ENCODE measurements at places on chromosomes 16 and 17. TPM values are rescaled to one million over a fixed set of nuclear protein-coding genes. Genes with fewer than 3 reads are reported as not detected.
A peak's percentile ranks its signal among the peaks of the same experiment; 100 is the strongest.

GRCh38 chr16:85393674-85394451 is 219.3 kb upstream of the GSE1 start:
- DNase-seq, result peak; percentile 44

- peak; percentile 99 for DNase-seq
Observed at GRCh38 chr16:14632693-14633569, at the start of gene BFAR. Gene BFAR (plus strand): TSS chr16:14632951. CDS start chr16:14644347, 11,396 bp downstream.

DNA sequence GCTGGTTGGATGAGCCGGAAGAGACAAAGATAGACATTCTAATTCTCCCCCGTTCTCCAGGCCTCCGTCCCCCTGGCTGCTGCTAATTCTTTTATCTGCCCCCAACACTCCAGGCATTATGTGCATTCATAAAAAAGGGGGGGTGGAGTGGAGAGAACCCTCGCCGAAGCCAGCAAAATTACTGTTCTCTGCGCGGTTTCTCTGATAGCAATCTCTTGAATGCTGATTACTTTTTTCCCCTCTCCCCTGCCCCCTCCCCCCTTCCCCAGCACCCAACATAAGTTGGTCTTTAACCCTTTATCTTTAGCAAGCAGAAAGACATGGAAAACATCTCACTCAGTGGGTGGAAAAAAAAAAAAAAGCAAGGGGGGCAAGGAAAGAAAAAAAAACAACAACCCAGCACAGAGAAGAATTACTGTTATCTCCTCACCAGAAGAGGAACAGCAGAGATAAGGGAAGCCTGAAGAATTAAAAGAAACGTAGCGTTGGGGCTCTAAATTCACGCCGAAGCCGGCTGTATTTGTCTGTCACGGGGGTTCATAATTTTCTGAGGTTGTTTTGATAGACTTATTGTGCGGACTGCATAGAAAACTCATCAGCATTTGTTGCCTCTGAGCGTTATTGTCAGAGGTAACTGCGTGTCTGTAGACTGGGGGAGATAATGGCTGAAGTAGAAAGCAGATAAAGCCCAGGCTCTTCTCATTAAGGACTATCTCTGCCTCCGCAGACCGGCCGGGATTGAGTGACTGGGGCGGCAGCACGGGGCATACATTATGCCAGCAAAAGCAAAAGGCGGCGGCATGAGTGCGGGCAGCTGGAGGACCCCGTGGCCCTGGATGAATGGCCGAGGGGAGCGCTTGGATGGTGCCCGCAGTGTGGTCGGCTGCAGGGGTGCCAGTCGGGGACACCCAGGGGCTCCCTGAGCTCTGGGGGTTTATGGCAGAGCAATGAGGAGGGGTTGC is 126.9 kb downstream of the MRM1 start:
- no peak for DNase-seq

The CDH3 gene
- total RNA-seq, result 0.39 TPM

The SCARF1 gene
- total RNA-seq, result 1.6 TPM

- DNase-seq, result no peak
Observed at GRCh38 chr16:80500116-80500859, 40.5 kb upstream of the DYNLRB2 start.

GRCh38 chr17:55817397-55817709 is 66.5 kb downstream of the PCTP start:
- DNase-seq, result no peak

The UTS2R gene
- total RNA-seq, result not detected

GRCh38 chr16:70746708-70747424 is 54.1 kb downstream of the VAC14 start:
- DNase-seq, result peak; percentile 15

The CA7 gene
- not detected for total RNA-seq

The C17orf107 gene
- total RNA-seq, result 4.3 TPM
